ENCODE measurements at places on chromosomes 4 and X.

DNA sequence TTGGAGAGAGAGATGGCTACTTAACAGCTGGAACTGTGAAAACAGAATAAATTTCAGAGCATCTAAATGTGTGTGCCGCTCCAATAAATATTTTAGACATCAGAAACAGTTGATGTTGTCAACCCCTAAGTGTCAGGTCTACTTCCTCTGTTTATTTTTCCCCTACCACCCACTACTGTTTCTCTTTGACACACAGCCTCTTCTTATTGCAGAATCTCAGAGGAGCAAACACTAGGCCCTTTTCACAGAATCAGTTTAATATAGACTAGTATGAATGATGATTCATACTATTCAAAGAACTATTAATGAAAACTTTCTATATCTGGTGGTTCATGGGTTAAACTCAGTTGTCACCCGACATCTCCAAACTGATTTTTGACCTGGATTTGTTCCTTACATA is 33.9 kb downstream of the NAA11 start:
- DNase-seq, result no peak

DNA sequence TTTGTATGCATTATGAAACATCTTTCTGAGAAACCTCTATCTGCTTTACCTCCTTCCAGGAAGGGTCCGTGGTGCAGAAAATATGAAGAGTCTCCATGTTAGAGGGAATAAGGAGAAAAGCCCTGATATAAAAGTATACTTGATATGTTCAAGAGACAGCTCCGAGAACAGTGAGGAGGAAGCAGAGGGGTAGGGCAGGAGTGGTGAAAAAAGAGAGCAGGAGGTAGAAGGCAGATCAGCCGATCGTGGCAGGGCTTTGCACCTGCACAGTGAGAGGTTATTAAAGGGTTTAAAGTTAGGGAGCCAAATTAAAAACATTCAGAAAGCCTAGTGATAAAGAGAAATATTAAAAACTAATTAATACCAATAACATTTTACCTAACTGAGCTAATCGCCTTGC is 419.7 kb downstream of the FAT4 start:
- DNase-seq, result no peak

DNA sequence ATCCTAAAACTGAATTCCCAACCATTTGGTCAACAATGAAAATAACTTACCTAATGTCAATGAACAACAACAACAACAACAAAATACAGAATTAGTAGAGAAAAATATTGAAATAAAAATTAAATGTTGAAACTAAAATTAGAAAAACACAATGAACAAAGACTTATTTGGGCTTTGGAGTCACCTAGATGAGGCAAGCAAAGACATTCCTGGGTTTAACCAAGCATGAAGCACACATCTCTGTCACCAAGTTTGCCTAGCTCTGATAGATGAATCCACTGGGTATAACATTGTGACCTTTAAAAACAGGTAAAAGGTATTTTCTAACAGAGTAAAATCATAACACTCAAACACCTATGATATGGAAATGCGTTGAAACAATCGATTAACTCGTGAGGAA is 13.2 kb upstream of the SYTL5 start:
- no peak for DNase-seq

DNA sequence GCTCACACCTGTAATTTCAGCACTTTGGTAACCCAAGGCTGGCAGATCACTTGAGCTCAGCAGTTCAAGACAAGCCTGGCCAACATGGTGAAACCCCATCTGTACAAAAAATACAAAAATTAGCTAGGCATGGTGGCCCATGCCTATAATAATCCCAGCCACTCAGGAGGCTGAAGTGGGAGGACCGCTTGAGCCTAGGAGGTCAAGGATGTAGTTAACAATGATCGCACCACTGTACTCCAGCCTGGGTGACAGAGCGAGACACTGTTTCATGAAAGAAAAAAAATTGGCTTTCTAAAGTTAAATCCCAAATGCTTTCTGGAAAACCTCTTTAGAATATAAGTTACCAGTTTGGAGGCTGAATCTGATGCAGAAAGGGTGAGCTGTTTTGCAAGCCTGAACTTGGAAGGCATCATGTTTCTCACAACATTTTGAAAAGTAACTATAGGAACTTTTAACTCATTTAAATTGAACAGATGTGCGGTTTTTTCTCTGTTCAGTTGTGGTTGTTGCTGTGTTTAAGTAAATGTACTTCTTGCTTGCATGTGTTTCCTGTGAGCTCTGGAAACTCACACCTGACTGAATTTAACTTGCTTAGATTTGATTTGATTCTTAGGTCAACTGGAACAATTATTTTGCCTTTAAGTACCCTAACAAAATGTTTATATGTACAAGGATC is 39.8 kb upstream of the TMEM131L start:
- no peak for DNase-seq

DNA sequence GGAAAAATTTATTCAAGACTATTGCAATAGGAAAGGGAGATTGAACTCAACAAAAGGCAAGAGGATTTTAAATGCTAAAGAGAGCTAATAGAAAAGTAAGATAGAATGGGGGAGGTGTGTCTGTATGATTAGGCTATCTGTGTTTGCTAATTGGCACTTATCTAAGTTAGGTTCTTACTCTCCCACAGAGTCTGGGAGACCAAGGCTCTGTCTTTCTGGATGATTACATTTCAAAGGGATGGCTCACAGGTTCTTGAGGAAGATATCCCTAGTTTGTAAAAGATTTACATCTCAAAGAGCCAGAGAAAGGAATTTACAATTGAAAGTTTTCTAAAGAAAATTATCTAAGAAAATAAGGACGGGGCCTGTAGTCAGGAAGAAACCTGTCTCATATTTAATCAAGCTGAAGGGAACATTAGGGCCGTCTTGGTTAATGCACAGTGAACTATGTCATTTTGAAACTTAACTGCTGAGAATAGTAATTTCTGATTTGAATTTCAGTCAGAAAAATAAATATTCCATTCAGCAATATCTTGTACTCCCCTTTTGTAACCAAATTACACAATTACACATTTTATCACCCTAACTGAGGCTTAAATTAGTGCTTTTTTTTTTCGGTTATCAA is 75.8 kb downstream of the MAGEB10 start:
- DNase-seq, result no peak

- DNase-seq, result no peak
Observed at GRCh38 chr4:88003261-88003660, 4.2 kb upstream of the PKD2 start.

DNA sequence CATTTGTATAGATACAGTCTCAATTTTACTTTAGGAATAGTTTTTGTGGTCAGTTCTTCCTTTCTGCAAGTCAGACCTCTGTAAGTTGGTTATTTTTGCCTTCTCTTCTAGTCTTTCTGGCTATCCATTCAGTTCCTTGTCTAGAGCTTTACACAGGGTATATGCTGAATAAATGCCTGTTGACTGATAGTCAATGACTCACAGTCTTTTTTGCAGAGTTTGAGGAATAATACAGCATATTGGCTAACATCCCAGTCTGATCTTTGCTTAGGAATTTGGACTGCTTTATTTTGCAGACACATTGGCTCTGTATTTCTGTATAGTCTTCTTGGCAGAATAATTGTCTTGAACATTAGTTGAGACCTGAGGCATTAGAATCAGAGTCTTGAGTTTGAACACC is 132.4 kb downstream of the MAGEC1 start:
- no peak for DNase-seq

GRCh38 chr4:148831945-148832344 is 389.7 kb upstream of the NR3C2 start:
- DNase-seq, result no peak

DNA sequence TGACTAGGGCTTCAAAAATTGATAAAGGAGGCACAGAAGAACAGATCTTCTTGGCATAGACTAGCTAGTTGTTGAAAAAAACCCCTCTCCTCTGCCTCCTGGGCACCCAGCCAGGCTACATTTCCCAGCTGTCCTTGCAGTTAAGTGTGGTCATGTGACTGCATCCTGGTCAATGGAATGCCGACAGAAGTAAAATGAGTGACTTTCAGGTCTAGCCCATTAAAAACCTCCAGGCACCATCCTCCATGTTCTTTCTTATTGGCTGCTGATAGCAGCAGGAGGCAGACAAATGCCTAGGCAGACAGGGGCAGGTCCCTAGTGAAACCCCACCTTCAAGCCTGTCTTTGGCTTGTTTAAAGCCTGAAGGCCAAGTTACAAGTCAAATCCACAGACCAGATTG is 35.3 kb downstream of the ATXN3L start:
- peak; percentile 41 for DNase-seq

DNA sequence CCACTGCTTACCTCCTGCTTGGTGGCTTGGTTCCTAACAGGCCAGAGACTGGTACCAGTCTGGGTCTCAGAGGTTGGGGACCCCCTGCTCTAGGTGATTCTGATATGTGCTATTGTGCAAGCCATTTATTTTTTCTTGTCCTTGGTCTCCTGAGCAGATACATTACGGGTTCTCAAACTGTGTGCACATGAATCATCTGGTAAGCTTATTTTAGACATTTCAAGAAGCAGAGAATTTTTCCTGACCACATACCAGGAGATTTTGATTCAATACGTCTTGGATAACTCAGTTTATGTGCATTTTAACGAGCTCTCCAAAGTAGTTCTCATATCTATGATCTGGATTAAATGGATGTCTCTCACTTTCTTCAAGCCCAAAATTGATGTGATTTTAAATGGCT is 77.2 kb downstream of the FHIP1A start:
- no peak for DNase-seq

DNA sequence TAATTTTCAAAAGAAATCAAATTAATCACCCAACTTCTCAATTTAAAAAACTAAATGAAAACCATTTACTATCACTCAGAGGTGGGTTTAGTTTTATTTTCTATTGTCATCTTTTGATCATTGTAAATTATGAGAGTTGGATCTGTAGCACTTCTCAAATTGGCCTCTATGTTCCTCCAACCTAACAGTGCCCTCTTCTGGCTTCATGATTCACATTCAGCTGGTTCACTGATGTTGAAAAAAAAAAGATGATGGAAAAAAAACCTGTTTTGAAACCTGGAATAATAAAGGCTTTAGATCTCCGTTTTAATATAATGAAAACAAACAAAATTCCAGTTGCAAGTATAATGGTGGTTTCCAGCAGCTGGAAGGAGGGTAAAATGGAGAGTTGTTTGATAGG is 2.4 kb upstream of the NBDY start:
- no peak for DNase-seq

GRCh38 chr4:4554234-4554633 is 12.4 kb upstream of the STX18 start:
- no peak for DNase-seq

GRCh38 chr4:174702979-174703478 is 126.0 kb downstream of the GLRA3 start:
- no peak for DNase-seq

DNA sequence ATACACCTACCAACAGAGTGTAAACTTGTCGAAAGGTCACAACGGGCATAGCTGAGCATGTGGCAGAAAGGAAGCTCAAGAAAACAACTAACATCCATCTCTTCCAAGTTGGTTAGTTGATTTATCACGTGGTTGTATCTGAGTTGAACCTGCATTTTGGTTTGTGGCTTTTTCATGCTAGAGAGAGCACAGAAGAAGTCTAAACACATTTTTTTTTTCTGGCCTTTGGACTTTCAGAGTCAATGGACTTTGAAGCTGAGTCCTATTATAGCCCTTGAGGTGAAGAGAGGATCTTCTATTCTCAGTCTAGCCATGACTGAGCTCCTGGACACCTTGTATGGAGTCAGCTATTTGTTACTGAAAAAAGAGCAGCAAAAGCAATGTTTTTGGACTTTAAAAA is 150.6 kb upstream of the TRPC5 start:
- no peak for DNase-seq

GRCh38 chrX:131827935-131828334 is 195.2 kb upstream of the STK26 start:
- DNase-seq, result peak; percentile 53

DNA sequence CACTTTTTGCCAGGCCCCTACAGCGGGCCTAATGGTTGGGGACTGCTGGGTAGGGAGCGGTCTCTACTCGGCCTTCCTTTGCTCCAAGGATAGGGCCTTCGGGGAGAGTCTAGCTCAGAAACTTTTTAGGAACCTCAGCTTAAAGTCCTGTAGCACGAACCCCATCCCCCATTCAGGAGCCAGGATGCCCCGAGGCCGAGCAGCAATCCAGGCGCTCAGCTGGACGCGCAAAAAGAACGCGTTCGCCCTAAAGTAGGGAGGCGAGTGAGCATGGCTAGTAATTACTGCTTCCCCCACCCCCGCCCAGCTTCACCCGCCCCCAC is 9.7 kb downstream of the POU4F2 start:
- DNase-seq, result peak; percentile 55

- no peak for DNase-seq
Observed at GRCh38 chr4:52957835-52958631, 95.9 kb downstream of the RASL11B start.

GRCh38 chr4:145882604-145883003 is 56.0 kb downstream of the ZNF827 start:
- no peak for DNase-seq

GRCh38 chrX:37895795-37896510 is 48.6 kb upstream of the DYNLT3 start:
- DNase-seq, result no peak

DNA sequence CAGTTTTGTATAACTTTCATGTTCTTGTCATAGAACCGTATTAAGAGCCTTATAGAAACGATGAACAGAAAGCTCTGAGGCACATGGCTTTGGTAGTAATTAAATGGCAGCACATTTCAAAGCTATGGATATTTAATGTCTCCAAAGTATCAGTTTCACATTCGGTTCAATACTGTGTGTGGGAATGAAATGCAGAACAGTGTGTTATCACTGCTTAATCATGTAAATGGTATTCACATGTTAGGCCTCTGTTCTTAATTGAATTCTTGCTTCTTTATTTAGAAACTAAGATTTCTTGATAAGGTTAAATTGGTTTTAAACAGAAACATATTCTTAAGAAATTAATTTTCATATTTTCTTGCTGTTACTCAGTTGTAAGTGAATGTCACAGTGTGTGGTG is 701.0 kb upstream of the PITX2 start:
- no peak for DNase-seq

DNA sequence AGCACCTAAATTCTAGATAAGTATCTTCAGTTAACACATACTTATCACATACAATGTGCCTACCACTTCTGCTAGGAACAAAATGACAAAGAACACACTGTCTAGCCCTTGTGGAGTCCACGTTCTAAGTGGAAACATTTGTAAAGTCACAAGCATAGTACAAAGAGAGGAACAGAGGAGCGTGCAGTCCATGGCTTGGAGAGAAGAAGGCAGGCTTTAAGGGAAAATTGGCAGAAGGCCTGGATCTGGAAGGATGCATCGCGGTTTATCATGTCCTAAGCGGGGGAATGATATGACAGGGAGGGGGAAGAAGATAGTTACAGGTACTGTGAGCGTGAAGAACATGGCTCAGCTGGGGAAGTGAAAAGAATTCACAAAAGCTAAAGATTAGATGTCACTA is 218.0 kb downstream of the PRDM5 start:
- DNase-seq, result no peak

- DNase-seq, result no peak
Observed at GRCh38 chr4:153560908-153561307, 94.7 kb downstream of the TMEM131L start.
